Neural progenitor cell (in vitro differentiated cells): ENCODE measurements at places on chromosomes 16 and 17.

DNA sequence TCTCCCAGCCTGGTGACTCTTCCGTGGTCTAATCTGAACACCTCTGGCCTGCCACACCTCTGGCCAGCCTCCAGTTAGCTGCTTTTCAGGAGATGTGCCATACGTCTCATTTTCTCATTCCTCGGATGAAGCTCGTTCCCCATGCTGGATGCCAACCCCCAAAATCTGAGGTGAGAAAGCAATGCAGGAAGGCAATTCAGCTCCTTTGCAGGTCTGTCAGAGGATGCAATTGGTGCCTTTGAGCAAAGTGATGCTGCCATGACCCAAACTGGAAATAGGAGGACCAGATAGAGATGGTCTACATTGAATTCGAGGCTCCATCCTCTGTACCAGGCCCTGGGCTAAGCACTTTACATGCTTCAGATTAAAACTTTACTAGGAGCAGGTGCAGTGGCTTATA is 11.0 kb upstream of the CUEDC1 start:
- no peak for DNase-seq

- DNase-seq, result no peak
Observed at GRCh38 chr16:2242598-2242997, 6.4 kb downstream of the DNASE1L2 start.

DNA sequence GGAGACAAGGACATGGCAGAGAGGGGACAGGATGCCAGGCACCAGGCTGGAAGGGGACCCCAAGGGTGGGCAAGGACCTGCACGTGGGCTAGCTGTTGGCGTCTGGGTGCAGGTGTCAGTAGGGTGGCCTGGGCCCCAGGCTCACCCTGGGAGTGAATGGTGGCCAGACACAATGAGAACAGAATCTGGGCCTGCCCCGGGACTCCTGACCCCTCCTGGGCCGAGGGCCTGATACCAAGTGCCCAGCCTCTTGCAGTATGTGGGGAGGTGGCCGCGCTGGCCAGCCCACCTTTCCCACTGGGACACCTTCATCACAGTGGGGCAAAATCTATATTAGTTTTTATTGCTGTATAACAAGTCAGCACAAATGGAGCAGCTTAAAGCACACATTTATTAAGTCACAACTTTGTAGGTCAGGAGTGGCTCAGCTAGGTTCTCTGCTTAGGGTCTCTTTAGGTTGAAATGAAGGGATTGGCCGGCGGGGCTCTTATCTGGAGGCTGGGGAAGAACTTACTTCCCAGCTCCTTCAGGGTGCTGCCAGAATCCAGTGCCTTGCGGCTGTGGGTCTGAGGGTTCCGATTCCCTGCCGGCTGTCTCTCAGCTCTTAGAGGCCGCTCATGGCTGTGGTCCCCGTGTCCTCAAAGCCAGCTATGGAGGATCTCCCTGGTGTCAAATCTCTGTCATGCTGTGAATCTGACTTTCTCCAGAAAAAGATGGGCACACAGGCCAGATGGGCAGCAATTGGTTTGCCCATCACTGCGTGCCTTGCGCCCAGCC is 3.6 kb downstream of the PRSS33 start:
- DNase-seq, result no peak

- peak; percentile 90 for DNase-seq
Observed at GRCh38 chr17:42548070-42548837, 4.5 kb upstream of the HSD17B1 start.

DNA sequence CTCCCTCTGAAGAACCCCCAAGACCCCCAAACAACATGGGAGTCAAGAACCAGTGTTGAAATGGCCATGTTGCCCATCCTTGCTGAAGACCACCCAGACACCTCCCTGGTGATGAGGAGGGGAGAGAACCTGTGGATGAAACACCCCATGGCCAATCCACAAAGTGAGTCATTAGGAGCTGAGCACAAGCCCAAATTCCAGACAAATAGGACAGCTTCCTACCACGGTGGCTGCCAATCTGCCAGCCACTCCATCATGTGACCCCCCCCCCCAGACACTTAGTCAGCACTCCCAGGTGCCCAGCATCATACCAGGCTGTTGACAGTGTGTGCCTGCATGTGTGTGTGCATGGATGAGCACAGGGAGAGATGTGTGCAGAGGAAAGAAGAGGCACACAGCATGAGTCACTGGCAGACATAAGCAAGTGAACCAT is 26.4 kb upstream of the RPL38 start:
- no peak for DNase-seq

GRCh38 chr16:3071655-3072054 is 6.2 kb downstream of the IL32 start:
- no peak for DNase-seq

DNA sequence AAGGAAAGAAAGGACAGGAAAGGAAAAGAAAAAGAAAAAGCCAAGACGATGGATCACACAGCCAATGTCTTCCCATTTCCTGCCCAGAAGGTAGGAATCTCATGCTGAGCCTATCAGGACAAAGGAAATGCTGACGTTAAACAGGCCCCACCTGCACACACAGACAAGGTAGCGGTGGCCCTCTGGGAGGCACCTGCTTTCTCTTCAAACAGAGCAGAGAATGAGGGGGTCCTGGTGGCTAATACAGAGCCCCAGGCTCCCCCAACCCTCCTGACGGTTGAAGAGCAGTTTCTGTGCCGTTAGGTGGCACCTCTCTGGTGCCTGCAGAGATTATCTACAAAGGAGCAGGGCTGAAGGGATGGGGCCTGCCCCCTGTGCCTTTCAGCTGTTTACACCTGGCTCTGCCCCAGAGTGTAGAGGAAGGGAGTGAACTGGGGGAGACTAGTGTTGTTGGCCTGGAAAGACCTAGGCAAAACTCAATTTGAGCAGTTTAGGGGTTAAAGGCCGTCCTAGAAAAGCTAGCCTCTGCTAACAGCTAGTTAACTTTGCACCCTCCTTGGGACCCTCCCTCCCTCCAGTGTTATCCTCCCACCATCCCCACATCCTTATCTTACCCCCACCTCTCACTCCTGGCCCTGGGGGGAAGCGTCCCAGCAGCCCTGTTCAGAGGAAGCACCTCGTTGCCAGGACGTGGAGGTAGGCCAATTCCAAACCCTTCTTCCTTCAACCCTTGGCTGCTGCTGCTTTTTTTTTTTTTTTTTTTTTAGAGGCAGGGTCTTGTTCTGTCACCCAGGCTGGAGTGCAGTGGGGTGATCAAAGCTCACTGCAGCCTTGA is 56.3 kb downstream of the ARHGAP27 start:
- DNase-seq, result no peak
